ENCODE measurements at places on chromosomes 6 and 20.

GRCh38 chr6:43175676-43176422, 4.8 kb downstream of the SRF start:
- no peak for DNase-seq

DNA sequence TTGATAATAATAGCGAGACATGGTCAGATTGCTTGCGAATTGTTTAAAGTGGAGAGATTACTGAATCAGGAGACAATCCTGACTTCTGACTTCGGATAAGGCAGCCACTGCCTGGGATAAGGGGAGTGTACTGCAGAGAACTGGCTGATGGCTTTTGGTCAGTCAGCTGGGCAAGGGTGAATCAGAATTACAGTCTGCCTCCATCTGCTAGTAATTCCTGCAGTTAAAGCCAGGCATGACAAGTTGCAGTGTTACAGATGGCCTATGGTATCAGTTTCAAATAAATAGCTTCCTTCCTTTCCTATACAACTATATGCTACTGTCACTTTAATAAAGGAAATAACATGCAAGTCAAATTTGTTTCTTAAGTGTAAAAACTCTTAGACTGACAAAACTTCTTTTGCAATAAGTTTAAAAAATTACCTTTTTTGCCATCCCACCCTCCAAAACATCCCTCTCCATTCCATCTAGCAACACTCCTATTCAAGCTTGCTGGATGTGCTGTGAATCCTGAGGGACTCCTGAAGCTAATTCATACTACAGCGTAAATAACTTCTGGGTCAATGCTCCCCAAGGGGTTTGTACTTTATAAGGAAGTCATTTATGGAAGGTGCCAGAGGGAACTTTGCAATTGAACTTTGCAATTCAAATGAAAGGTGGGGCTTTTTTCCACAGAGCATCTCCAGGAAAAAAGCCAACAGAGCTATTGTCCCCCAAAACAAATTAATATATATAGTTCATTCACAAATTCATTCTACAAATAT, 245.2 kb downstream of the ADGRB3 start:
- DNase-seq: peak; percentile 4

DNA sequence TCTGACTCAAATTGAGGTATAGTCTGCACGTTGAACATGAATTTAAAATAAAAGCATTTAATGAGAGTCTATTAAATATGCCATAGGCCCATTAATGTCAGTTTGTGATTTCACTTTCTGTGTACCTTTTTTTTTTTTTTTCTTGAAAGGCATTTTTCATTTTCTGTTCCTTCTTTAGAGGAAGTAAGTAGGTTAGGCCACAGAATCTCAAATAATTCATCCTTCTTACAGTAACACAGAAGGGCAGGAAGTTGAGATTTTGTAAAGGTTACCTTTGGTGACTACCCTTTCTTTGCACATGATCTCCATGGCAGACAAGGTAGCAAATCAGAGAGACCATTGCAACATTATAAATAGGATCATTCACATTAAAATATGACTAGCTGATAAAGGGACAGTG, 9.6 kb downstream of the L3MBTL3 start:
- no peak for DNase-seq

GRCh38 chr20:37456948-37457347, 64.1 kb upstream of the NNAT start:
- no peak for DNase-seq

DNA sequence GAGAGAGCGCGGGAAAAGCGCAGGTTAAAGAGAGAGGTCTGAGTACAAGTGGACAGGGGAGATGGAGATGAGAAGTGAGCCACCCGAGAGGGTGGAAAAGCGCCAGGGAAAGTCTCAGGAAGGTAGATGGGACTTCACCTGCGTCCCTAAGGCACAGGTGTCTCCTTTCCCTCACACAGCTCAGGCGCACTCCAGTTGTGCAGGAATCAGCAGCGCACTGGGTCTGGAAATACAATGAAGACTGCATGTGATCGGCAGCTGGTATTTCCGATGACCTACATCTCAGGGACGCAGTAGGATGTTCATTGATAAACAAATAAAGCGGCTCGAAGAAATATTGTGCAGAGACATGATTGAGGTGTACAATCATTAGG, 432 bp upstream of the KHDRBS2 start:
- no peak for DNase-seq

DNA sequence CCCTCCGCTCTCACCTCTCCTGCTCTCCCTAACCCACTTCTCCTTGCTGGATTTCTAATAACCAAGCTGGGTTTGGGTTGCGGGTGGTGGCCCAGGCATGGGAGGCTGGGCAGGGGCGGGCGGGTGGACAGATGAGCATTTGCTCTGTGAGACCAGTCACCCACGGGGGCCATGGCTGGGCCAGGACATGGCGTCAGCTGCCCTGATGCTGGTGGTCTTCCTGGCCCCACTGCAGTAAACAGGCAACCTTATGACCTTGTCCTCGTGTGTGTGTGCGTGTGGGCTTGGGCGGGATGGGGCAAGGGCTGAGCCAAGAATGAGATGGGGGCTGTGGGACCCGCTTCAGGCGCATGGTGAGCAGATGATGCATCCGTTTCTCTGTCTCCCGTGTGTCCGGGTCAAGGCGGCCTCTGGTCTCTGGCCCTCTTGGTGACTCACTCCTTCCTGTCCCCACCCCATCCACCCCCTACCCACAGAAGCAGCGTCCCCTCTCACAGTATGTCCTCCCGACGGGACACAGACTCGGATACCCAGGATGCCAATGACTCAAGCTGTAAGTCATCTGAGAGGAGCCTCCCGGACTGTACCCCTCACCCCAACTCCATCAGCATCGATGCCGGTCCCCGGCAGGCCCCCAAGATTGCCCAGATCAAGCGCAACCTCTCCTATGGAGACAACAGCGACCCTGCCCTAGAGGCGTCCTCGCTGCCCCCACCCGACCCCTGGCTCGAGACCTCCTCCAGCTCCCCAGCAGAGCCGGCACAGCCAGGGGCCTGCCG, 41.4 kb upstream of the MYL9 start:
- DNase-seq: no peak

GRCh38 chr20:17682889-17683198, 802 bp upstream of the RRBP1 start:
- no peak for DNase-seq

GRCh38 chr20:53711333-53712211, 117.9 kb upstream of the ZNF217 start:
- DNase-seq: no peak

DNA sequence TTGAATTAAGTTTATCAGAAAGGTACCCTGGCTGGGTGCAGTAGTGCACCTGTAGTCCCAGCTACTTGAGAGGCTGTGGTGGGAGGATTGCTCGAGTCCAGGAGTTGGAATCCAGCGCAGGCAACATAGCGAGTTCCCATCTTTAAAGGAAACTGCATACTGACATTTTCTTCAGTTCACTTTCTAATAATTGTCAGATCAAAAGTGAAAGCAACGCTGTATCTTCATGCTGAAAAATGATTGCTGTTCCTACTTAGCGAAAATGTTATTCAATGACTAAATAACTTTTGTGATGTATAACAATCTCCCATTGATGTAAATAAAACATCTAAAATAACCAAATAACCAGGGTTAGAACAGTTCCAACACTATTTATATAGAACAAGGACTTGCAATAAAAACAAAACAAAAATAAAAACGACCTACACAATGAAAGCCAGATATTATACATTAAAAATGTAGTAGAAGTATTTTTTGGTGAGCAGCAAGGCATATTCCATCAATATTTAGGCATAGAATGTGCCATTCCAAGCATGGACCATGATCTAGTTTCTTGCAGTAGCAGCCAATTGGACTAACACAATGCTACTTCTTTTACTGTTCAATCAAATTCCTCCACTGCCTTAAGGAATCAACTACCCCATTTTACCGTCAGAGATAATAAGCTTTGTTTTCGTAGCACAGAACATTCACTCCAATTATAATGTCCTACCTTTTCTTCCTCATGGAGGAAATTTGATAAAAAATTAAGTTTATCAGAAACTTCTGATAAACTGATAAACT, 1.5 kb downstream of the LATS1 start:
- DNase-seq: no peak
